ENCODE measurements at places on chromosomes 4 and X.

GRCh38 chr4:173835903-173836302 is 305.9 kb upstream of the HAND2 start:
- DNase-seq = peak; percentile 23

GRCh38 chrX:15321447-15321846 is 6.0 kb upstream of the ASB11 start:
- DNase-seq = no peak

- no peak for DNase-seq
Measured at GRCh38 chr4:107094332-107094731, 58.2 kb upstream of the DKK2 start.

GRCh38 chrX:30304866-30305265 is 4.3 kb downstream of the NR0B1 start:
- no peak for DNase-seq

DNA sequence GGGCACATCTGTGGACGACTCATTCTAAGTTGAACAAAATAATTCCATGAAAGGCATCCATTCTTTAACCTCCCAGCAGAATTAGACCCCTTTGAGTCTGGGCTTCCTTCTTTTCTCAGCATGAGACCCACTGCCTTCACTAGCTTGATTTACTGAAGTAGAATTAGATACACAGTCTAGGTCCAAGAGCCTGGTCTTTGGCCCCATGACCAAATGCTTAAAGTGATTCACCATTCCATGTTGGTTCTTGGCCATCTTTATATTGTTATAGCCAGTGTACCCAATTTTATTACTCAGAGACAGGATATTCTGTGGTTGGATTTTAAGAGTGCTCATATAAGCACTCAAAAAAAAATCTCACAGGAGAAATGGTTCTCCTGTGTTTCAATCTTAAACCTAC is 155.3 kb upstream of the GPC4 start:
- no peak for DNase-seq

- DNase-seq = no peak
Measured at GRCh38 chr4:8377103-8378075, 63.1 kb downstream of the ACOX3 start.

DNA sequence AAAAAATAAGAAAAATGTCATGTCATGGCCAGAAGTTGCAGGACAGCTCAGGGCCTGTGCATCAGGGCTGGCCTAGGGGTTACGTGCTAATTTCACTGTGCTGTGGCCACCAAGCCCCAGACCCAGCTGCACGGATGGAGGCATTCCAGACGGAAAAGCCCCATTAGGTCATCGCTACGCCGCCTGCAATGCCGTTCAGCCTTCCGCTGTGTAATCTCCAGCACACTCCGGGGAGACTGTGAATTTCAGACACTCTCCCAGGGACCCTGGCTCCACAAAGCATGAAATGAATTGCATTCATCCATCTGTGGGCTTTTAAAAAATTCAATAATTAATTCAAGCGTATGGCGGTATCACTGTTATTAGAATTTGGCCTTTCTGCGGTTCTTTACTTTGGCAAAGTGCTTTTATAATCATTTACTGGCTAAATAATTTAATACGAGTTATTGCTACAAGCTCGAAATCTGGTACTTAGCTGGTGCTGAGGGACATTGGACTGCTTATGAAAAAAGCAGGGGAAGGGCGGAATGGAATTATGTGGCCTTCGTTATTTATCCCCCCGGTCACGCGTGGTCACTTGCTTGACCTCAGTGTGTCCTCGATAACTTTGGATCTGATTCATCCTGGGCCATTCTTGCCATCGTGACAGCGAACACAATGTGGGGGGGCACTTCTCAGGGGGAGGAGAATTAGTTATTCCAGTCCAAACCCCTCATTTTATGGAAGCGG is 9.0 kb upstream of the NSG1 start:
- DNase-seq = no peak

GRCh38 chr4:78737035-78737434 is 39.1 kb upstream of the BMP2K start:
- DNase-seq = no peak

Measured in amygdala (tissue), 56 donors.